Stimulated activated CD8-positive, alpha-beta memory T cell treated with anti-CD3 and anti-CD28 coated beads, Interleukin-15, amount 100 ng/mL, for 1 hour (primary cell): ENCODE measurements at places on chromosomes 1 and 21.

DNA sequence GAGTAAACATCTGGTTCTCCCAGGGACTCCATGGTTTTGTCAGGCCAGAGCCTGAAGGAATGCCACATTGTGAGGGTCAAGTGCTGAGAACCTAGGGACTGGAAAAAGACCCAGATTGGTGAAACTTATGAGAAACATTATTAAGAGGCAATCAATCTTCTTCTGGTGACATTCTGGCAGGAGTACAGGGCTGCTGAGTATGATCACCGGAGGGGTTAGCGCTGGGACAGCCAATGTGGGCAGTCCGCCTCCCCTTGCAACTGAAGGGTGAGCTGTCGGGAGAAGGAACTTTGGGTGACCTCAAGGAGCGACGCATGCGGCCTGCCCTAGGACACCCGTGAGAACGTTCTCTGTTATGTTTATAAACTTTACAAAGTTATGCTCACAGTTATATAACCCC, 429.0 kb downstream of the LMO4 start:
- DNase-seq = no peak

DNA sequence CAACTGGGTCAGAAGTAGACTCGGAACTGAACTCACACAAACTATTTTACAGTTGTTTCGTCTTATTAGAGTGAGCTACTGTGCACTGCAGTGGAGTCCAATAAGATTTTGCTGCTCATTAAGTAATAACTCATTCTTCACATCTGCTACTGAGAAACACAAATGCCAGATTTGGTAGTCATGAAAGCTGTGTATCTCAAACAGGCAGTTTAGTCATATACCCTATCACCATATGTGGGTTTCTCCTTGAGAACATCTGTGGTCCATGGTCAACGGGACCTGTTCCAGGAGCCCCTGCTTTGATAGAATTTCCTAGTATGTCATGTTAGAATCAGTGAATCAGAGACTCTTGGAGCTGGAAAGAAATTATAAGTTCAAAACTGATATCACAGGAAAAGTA, 60.4 kb downstream of the ALG14 start:
- no peak for DNase-seq

DNA sequence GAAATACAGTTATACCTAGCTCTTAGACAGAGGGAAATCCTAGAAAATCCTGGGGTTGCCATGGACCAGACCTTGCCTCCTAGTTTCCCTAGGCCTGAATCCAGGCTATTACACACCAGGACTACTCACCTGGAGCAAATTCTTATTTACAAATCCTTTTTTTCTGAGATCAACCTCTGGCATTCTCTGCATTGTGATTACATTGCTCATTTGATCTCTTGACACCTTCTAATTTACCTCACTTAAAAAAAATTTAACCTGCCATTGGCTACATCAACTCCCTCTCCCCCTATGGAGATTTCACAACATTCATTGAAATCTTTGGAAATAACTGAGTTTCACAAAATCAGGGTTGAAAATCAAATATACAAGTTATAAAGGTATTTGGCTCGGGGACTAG, 2.9 kb upstream of the C1orf105 start:
- DNase-seq = no peak

DNA sequence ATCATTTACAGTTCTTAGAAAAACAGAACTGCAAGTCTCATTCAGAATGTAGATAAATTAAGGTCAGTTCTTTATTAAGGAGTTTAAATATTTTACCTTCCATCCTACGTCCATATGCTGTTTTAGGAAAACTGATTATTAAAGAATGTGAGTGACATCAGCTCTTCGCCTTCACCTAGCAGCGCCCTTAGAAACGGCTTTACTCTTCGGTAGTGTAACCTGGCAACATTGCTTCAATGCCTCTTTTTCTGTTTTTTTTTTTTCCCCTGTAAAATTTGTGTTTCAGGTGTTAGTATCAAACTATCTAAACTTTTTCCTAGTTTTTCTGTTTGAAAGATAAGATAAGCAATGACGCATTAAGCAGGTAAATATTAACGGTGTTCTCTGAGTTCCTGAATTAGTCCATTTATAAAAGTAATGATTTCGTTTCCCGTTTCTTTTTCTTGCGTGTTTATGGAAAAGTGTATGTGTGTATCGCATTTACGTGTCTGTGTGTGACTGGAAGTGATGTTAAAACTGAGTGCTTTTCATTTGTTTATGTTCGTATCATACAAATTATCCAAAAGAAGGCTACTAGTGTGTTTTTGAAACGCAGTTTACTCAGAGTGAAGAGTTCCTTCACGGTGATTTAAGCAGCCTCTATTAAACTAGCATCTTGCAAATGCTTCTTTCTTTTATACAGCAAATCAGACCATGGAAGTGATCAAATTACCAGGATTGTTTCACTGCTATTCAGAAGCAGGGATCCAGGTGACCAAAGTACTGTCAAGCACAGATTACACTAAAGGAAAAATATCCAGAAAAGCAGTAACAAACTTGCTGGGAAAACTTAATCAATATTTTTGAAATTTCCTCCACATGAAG, 139.0 kb downstream of the SDCCAG8 start:
- DNase-seq = no peak

DNA sequence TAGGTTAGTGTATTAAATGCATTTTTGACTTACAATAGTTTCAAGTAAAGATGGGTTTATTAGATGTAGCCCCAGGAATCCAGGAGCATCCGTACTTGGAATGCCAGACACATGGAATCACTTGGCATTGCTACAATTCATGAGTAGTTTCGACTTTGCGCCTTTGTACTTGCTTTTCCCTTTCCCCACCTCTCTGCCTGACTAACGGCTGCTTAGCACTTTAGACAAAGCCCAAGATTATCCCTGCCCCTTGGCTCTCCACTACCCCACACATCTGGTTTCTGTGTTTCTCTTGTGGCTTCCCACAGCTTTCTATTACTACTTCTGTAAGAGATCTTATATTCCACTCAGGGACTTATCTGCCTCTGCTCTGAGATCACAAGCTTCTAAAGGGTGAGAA, 397.7 kb upstream of the POU3F1 start:
- DNase-seq = no peak

DNA sequence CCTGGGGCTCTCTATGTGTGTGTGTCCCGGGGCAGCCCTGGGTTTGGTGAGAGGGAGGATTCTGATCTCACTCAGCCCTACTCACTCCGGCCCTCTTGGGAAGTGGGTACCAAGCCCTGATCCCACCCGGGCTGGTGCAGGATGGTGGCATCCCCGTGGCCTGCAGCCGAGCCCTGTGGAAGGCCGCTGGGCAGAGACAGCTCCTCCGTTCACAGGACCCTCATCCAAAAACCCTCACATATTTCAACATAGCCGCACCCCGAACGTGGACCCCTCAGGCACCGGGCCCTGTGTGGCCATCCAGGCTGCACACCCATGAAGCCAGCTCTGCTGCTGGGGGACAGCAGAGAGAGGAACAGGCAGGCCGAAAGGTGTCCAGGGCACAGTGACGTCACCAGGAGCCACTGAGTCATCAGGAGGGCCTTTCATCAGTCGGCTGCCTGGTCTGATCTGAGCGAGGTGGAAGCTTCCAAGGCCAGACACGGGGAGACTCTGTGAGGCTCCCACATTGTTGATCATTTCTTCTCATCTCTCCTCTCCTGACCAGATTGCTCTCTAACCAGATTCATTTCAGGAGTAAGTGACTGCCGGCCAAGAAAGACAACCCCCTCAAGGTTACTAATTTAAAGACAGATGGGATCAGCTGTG, 16.2 kb upstream of the GPR157 start:
- no peak for DNase-seq

DNA sequence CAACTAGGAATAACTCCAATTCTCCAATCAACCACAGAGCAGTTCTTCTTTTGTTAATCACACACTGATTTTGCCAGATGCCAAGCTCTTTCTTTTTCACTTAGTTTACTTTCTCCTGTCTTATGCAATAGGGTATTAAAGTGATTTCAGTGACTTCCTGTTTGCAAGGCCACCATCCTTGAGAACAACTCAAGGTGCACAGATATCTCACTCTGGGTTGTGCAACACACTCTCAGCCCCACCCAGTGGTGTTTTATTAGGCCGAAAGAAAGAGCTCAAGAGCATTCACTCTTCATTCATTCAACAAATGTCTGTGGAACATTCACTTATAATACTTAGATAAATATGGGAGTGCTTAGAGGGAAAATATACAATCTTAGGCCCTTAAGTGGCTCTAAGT, 352.5 kb downstream of the ZNF326 start:
- DNase-seq = no peak

DNA sequence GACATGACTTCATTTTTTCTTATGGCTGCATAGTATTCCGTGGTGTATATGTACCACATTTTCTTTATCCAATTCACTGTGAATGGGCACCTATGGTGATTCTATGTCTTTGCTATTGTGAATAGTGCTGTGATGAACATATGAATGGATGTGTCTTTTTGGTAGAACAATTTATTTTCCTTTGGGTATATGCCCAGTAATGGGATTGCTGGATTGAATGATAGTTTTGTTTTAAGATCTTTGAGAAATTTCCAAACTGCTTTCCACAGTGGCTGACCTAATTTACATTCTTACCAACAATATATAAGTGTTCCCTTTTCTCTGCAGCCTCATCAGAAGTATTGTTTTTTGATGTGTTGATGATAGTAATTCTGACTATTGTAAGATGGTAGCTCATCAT, 361.7 kb upstream of the SGIP1 start:
- DNase-seq = no peak

- DNase-seq = no peak
Measured at GRCh38 chr21:41783476-41784180, 16.8 kb upstream of the RIPK4 start.

- DNase-seq = no peak
Measured at GRCh38 chr1:12142891-12143630, 23.7 kb upstream of the TNFRSF1B start.

DNA sequence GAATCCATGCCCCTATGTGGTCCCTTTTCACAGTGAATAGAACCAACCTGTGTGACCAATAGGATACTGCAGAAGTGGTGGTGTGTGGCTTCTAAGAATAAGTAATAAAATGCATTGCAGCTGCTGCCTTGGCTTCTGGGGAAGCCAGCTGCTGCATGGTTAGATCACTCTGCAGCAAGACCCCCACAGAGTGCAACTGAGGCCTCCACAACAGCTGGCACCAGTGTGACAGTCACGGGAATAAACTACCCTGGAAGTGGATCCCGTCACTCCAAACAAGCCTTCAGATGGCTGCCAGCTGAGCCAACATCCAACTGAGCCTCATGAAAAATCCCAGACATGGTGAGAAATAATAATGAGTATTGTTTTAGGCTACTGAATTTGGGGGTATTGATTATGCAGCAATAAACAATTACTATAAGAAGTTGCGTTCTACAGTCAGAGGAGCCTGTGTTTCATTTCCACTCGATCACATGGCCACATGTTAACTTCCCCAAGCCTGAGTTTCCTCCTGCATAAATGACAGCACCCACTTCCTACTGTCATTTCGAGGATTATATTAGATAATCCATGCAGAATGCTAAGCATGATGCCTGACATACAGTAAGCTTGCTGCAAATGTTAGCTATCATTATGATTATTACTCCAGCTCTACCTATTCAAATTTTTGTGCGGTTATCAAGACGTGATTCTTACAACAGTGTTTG, 20.8 kb upstream of the COG2 start:
- DNase-seq = no peak

DNA sequence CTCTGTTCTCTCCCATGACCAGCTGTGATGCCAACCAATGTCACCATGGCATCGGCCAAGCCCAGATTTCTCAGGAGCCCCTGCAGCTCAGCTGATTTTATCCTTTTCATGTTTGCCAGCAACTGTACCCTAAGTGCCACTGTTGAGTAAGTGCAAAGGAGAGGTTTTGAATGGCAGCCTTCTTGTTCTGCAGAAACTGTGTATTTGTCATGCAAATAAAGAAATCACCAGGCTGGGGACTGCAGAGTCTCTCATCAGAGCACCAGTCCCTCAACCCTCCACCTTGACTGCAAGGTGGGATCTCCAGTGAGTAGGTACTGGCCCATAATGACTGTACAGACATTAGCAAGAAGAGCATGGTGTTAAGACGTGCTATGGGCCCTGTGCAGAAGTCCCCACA, 26.6 kb downstream of the C8B start:
- no peak for DNase-seq

DNA sequence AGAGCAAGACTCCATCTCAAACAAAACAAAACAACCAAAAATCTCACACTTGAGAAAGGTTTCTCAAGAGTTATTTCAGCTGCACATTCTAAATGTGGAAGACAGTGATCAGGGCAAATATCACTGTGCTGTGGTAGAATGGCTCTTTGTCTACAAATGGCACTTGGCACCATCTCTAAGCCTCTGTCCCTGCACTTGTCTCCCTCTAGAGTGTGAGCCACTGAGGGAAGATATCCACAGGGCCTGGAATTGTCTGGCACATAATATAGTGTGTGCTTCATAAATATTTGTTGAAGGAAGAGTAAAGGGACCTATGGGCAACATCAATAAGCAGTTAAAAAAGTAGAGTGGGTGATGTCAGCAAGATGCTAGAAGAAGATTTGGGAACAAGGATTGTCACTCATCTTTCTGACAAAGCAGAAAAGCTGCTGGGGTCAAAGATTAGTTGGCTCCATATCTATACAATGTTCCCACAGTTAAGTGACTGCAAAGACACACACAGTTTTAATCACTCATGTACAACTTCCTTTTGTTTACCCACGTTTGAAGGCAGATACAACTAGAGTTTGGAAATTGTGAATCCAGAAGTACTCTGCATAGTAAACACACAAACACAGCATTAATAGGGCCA, 19.1 kb downstream of the CD101 start:
- no peak for DNase-seq

GRCh38 chr1:201660931-201661822, 122.2 kb downstream of the NAV1 start:
- no peak for DNase-seq

GRCh38 chr1:53448241-53448841, 10.9 kb upstream of the DMRTB1 start:
- DNase-seq = no peak

DNA sequence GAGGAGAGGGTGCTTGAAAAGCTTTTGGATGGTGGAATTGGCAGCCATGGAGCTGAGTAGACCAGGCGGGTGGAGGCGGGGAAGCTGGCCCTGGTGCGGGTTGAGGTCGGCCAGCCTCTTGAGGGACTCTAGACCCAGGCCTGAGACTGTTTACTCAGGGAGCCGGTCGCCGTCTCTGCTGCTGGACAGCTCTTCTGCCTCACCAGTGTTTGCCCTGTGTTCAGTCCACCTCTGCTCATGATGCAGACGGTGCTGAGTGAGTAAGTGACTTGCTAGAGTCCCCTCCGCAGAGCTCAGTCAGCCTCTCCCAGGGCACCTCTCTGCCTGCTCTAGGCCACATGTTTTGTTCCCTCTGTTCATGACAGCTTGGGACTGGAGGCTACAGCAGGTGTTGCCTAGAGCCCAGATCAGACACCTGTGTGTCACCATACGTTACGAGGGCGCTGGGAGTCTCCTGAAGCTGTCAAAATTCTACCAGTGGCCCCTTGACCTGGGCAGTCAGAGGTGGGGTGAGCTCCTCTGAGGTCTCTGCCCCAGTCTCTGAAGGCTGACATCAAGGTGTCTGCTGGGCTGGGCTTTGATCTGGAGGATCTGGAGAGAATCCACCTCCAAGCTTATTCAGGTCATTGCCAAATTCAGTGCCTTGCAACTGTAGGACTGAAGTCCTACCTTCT, 73.5 kb upstream of the WNT4 start:
- no peak for DNase-seq
